ENCODE measurements at places on chromosomes 12 and 14.

- H3K36me3 ChIP-seq: no peaks in the 10 kb centered on the region
- H3K27me3 ChIP-seq: no peaks in the 10 kb centered on the region
- H3K4me1 ChIP-seq: no peaks in the 10 kb centered on the region
These were observed 29.6 kb upstream of the NTN4 start for GRCh38 chr12:95820096-95820703.

DNA sequence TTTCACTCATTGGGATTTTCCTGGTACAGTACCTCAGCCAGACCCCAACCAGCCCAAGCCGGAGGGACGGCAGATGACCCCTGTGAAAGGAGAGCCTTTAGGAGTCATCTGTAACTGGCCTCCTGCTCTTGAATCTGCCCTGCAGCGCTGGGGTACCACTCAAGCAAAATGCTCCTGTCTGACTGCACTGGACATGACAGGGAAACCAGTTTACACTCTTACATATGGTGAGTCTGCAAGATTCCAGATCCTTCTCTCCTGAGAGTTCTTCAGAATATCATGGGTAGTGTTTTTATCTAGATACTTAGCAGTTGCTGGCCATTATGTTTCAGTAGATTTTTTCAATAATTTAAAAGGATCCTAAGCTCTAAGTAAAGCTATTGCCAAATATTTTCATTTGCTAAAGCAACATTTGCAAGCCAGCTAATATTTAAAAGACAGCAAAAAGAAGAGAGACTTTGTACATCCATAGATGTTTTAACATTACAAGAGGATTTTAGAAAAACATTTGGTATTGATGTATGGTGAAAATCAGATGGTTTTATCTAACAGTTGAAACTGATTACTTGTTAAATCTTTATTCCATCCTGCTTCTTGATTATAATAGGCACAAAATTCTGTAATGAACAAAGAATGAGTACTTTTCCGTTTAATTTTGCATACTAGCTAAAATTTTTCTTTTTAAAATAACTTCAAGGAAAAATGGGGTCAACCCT is 85.1 kb upstream of the ATF1 start:
- H3K4me3 ChIP-seq: no peak overlapping the region
- DNase-seq: no peak
- H3K4me1 ChIP-seq: no peaks in the 10 kb centered on the region
- H3K27me3 ChIP-seq: no peaks in the 10 kb centered on the region
- no peak overlapping the region for H3K27ac ChIP-seq

- DNase-seq: peak; percentile 91
- H3K27ac ChIP-seq: peak overlapping the region; percentile 93
- no peaks in the 10 kb centered on the region for H3K36me3 ChIP-seq
These were observed 94.3 kb downstream of the RFLNA start for GRCh38 chr12:124389138-124389724.

DNA sequence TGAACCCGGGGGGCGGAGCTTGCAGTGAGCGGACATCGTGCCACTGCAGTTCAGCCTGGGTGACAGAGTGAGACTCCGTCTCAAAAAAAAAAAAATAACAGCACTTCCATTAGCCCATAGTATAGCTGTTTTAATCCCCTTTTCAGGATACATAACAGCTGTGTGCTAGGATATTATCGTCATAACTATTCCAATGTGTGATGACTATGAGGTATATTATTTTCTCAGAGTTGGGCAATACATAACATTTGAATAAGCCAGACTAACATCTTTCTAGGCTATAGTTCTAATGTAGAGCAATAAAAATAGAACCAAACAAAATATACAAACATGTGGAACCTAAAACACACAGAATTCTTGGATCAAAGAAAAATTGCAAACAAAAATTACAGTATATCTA is 57.1 kb downstream of the MARK3 start:
- H3K36me3 ChIP-seq: no peaks in the 10 kb centered on the region
- no peaks in the 10 kb centered on the region for H3K4me1 ChIP-seq
- H3K27me3 ChIP-seq: no peaks in the 10 kb centered on the region

GRCh38 chr12:55698965-55699364 is 8.7 kb downstream of the ITGA7 start:
- no peak overlapping the region for H3K4me3 ChIP-seq
- no peak overlapping the region for H3K27ac ChIP-seq
- H3K36me3 ChIP-seq: no peaks in the 10 kb centered on the region
- no peak for DNase-seq
- H3K27me3 ChIP-seq: no peaks in the 10 kb centered on the region

DNA sequence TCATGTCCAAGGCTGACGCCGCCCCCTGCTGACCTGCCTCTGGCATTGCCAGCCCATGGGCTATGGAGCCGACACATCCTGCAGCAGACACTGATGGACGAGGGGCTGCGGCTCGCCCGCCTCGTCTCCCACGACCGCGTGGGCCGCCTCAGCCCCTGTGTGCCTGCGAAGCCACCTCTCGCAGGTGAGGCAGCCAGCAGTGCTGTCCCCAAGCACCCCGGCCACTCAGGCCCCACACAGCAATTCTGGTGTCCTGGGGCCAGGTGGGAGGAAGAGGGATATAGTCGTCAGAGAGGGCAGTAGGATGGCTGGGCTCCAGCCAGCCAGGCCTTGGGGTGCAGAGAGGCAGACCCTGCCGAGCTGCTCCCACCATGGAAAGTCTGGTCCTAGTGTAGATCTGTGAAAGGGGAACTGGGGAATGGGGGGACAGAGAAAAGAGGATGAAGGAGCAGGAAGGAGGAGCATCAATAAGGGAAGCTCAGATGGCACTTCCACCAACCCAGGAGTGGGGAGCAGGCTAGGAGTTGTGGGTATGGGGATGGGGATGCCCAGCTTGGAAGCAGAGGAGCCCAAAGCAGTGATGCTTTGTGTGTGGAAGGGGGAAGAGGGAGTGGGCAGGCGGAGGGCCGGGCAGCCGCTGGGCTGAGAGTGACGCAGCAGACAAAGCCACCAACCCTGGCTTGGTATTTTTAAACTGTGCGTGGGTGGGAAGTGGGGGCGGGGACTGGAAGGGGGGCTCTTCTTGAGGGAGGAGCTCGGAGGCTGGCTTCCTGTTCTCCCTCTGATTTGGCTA is 4.7 kb downstream of the NAB2 start:
- H3K27me3 ChIP-seq: no peaks in the 10 kb centered on the region
- peaks cover 58% of the 10 kb centered on the region for H3K36me3 ChIP-seq
- DNase-seq: peak; percentile 84
- H3K4me1 ChIP-seq: no peaks in the 10 kb centered on the region
- H3K4me3 ChIP-seq: peak overlapping the region; percentile 27

GRCh38 chr12:57813971-57814772 is 4.4 kb downstream of the AVIL start:
- H3K36me3 ChIP-seq: no peaks in the 10 kb centered on the region
- no peaks in the 10 kb centered on the region for H3K27me3 ChIP-seq
- H3K27ac ChIP-seq: no peak overlapping the region
- H3K4me1 ChIP-seq: peaks cover 11% of the 10 kb centered on the region

Data from Peyer's patch (tissue), 4 donors.